ENCODE measurements at places on chromosomes 12 and 14.
A peak's percentile ranks its signal among the peaks of the same experiment; 100 is the strongest.

DNA sequence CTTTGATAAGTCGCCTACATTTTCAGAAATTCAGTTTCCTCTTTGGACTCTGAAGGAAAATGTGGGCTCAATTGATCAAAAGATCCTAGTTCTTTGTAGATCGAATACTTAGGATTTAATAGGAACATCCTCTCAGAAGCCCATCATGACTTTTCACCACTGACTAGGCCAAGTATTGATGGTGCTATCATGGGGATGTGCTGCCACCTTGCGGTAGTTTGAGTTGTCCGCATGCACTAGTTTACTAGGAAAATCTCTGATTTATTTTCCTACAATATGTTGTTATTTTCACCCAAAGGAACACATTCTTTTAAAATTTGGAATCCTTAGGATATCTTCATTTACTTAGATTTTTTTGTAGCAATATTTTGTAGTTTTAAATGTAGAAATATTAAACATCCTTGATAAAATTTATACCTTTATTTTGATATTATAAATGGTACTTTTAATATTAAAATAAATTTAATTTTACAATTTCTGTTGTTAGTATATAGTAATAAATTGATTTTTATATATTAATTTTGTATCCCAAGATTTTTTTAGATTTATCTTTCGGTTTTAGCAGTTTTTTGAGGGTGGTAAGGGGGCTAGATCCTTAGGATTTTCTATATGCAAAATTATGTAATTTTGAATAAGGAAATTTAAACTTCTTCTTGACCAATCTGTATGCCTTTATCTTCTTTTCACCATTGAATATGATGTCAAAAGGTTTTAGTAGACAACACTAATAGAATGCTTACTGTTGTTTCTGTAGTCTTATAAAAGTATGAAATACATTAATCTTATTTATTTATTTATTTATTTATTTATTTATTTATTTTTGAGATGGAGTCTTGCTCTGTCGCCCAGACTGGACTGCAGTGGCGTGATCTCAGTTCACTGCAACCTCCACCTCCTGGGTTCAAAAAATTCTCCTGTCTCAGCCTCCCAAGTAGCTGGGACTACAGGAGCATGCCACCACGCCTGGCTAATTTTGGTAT is 52.9 kb upstream of the OR9K2 start:
- DNase-seq, result peak; percentile 77

DNA sequence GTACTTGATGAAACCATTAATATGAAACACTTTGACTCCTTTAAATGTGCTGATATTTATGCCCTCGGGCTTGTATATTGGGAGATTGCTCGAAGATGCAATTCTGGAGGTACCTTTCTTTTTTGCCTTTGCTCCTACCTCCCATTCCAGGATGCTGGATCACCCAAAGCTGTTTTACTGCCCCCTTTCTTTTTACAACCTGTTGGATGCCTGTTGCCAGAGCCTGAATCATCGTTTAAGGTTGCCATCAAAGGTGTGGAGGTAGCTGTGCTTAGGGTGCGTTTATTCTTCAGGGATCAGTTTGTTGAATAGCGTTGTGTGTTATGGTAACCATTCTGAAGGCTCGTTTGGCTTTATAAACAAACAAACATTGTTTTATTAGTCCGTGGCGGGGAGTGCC is 19.9 kb upstream of the TAMALIN start:
- no peak for DNase-seq

GRCh38 chr14:94573475-94574277 is 7.5 kb upstream of the SERPINA5 start:
- no peak for DNase-seq

DNA sequence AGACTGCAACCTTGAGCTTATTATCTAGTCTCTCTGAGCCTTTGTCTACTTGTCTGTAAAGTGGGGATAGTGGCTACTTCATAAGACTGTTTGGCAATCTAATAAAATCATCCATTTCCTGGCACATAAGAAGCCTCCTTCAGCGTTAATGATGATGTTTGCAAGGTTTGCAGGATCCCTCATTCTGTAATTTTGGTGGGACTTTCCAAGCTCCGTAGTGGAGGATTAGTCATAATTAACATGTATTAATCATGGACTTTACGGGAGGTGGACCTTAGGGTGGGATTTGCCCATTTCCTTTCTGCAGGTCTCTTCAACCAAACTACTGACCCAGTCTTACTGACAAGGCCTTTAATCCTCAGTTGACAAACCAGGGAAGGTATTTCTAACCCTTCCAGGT is 66.2 kb downstream of the NTF3 start:
- no peak for DNase-seq

DNA sequence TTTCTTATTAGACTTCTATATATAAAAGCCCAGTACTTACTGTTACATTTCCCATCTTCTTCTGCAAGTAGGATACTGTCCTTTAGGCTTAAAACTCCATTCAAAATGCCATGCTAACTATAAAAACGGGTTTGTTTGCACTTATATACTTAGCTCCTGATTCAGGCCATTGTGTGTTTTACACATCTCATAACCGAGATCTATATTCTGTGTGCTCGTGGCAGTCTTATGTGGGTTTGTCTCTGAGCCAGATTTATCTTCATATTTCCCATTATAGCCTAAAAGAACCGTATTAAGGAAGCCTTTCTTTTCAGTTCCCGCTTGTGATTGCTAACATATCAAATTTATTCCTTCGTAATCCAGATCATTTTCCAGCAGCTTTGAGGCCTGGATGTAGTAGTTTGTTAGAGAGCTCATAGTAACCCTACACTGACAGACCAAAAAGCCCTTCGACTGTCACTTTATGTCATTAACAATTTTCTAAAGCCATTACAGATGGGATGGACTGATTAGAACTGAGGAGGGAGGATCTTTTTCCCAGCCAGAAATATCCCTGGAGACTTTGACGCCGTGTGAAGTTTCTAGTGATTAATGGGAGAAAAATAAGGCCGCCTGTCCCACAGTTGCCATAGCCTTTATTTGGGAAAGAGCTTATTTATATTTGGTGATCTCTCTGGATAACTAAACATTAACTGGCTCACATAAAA is 508.5 kb downstream of the FOXG1 start:
- no peak for DNase-seq

DNA sequence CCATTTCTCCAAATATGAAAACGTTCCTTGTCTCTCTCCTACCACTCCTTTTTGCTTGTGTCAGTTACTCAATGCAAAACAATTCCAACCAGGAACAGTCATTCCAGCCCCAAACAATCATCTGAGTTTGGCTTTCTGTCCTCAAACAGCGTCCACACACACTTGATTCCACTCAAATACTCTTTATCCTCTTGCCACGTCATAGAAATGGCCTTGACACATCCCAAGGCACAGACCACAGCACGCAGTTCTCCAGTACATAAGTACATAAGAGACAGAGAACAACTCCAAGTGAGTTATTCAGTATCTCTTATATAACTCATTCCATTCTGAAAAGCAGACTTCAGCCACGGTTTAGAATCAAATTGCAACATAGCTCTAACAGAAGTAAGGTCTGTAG is 299.2 kb downstream of the RPS29 start:
- DNase-seq, result no peak

DNA sequence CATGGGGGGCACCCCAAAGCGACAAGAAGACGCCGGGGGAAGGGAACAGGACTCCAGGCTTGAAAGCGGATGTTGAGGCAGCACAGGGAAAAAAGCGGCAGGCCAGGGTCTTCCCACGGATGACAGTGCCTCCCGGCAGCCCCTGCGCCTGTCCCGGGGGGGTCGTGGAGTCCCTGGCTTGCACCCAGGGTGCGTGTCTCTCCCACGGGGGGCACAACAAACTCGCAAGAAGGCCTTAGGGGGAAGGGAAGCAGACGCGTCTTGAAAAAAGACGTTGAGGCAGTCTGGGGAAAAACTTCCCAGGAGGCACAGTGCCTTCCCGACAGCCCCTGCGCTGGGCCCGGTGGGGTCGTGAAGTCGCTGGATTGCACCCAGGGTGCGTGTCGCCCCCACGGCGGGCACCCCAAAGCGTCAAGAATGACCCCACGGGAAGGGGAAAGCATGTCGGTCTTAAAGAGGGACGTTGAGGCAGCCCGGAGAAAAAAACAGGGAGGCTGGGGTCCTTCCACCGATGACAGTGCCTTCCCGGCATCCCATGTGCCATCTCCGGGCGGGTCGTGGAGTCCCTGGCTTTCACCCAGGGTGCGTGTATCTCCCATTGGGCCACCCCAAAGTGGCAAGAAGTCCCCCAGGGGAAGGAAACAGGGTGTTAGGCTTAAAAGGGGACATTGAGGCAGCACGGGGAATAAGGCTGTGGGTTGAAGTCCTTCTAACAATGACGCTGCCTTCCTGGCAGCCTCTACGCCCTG is 159.9 kb upstream of the ALG10B start:
- DNase-seq, result no peak

DNA sequence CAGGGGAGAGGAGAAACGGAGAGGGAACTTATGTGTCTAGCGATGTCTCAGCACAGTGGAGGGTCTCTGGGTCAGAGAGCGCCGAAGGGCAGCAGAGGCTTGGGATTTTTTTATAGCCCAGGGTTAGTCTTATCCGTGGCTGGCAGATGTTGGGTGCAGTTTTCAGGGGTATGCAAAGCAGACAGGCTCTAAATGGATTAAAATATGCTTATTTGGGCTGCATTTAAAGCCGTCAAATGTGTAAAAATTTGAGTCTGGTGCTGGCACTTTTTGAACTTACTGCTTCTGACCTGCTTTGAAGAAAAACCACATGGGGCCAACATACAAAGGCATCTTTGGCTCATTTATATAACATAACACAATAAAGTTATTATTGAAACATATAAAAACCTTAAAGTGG is 178.8 kb downstream of the ESR2 start:
- no peak for DNase-seq

- no peak for DNase-seq
Measured at GRCh38 chr12:132166093-132166492, 21.8 kb downstream of the NOC4L start.

- no peak for DNase-seq
Measured at GRCh38 chr14:70905301-70905700, 2.0 kb upstream of the PCNX1 start.

- no peak for DNase-seq
Measured at GRCh38 chr14:22852599-22852939, 16.2 kb downstream of the MMP14 start.

DNA sequence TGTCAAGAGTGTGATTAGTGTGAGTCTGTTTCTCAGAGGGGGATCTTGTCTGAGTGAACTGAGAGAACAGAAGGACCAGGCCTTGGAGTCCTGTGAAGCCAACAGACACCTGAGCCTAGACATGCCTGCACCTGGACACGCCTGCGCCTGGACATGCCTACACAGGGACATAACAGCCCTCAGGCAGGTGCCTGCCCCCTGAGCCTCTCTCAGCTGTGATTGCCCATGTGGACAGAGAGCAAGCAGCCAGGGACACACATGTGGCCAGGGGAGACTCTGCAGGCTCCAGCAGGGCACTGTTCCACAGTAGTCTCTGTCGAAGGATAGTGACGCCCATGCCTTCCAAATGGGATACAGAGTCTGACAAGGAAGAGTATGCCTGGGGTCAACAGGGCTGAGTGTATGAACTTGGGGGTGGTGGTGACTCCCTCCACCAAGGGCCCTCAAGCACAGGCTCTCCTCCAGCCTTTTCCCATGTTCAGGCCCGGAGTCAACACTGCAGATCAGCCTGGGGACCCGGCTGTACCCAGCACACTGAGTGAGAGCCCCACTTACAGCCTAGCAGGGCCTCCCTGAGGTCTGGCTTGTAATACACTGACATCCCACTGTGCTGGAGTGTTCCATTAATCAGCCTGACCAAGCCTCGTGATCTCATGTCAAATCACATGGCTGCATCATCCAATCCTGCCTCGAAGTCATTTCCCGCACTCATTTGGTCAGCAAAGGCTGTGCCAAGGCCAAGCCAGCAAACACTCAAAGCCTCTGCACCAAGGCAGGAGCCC is 173.0 kb downstream of the CALM1 start:
- no peak for DNase-seq

GRCh38 chr14:102916347-102917055 is 6.0 kb upstream of the AMN start:
- DNase-seq, result no peak

GRCh38 chr14:66233591-66233990 is 252.6 kb upstream of the CCDC196 start:
- no peak for DNase-seq

DNA sequence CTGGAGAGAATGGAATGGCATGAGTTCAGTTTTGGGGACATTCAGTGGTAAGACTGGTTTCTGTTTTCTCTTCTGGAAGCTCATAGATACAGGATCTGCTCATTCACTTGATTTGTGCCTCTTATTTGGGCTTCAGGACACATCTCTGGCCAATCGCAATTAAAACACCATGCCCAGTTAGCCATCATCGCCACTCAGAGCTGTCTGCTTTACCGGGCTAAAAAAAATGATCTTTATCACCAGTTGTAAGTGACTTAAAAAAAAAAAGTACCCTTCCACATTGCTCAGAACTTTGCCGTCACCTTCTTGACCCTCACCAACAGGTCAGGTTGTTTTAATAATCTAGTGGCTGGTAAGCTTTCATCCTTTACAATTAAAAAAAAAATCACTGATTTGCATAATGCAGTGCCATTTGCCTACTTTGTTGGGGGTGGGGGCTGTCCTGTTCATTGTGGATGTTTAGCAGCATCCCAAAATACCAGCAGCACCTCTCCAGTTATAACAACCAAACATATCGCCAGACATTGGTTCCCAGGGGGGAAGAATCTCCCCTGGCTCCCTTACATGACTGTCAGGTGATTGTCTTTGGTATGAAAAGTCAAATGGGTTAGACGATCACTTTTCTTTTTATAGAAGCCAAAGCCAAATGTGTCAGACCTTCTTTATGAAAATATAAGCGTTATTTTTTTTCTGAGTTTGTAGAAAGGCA is 150.1 kb downstream of the PRKCH start:
- no peak for DNase-seq

DNA sequence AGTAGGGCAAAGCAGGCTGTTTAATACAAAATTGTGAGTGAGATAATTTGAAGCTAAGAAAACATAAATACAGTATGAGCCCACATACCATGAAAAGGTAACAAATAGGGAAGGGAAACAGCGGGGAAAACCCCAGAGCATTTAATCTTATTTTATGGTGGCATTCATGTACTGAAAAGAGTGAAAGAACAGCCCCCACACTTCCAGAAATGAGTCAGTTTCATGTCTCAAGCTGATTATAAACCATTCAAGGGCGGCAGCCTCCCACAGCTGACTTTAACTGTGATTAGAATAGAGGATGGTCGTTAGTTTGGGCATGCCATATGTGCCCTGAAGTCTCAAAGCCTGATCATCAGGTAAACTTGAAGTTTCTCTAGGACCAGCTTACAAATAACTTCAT is 64.5 kb downstream of the FOXG1 start:
- DNase-seq, result no peak

DNA sequence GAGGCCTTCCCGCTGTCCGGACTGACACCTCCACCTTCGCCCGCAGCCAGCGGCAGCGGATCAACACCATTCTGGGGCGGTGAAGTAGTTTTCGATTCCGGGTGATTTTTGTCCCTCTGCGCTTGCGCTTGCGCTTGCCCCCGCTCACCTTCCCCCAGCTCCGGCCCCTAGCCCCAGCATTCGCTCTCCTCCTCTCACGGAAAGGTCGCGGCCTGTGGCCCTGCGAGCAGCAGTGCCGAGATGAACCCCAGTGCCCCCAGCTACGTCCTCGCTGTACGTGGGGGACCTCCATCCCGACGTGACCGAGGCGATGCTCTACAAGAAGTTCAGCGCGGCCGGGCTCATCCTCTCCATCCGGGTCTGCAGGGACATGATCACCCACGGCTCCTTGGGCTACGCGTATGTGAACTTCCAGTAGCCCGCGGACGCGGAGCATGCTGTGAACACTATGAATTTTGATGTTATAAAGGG is 22.7 kb upstream of the SRGAP1 start:
- DNase-seq, result no peak

GRCh38 chr12:9866860-9867269 is 2.3 kb downstream of the CLEC2B start:
- DNase-seq, result no peak
